Ammon's horn (tissue), 1 donor: ENCODE measurements at places on chromosomes 7 and 10.

- DNase-seq = no peak
Observed at GRCh38 chr7:151570366-151570915, 50.7 kb upstream of the RHEB start.

DNA sequence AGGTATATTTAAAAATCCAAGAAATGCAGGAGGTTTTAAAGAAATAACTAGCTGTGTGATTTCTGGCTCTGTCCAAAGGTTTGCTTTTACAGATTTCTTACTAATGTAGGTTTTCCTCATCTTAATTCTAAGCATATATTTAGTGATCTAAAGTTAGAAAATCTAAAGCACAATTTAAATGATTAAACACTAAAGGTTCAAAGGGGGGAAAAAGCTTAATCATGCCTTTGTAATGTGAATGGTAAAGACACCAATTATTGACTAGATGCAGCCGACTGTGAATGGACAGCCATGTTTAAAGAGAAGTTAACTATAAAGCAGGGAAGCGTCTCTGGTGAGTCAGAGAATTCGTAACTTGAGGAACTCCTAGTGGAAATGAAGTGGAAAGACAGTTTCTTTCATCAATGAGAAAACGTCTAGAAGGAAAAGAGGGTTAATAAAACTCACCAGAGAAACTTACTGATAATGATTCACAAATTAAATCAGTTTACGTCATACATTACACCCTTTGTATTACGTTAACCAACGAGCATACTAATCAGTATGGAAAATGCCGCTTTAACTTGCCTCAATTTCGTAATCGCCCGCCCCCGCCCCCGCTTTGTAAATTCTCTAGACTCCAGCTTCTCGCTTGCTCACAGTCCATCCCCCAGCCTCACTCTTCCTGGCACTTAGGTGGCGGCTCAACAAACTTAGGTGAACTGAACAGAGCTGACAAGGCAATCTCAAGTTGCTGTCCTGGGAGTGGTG is 1.1 kb upstream of the HBP1 start:
- DNase-seq = peak; percentile 68

- no peak for DNase-seq
Observed at GRCh38 chr7:51543801-51544553, 227.4 kb upstream of the COBL start.

GRCh38 chr7:1144269-1144771 is 15.7 kb downstream of the ZFAND2A start:
- DNase-seq = peak; percentile 69
